HCT116 (cell line): ENCODE measurements at places on chromosomes 6 and 20. TPM values are rescaled to one million over a fixed set of nuclear protein-coding genes. Genes with fewer than 3 reads are reported as not detected.
A peak's percentile ranks its signal among the peaks of the same experiment; 100 is the strongest.

DNA sequence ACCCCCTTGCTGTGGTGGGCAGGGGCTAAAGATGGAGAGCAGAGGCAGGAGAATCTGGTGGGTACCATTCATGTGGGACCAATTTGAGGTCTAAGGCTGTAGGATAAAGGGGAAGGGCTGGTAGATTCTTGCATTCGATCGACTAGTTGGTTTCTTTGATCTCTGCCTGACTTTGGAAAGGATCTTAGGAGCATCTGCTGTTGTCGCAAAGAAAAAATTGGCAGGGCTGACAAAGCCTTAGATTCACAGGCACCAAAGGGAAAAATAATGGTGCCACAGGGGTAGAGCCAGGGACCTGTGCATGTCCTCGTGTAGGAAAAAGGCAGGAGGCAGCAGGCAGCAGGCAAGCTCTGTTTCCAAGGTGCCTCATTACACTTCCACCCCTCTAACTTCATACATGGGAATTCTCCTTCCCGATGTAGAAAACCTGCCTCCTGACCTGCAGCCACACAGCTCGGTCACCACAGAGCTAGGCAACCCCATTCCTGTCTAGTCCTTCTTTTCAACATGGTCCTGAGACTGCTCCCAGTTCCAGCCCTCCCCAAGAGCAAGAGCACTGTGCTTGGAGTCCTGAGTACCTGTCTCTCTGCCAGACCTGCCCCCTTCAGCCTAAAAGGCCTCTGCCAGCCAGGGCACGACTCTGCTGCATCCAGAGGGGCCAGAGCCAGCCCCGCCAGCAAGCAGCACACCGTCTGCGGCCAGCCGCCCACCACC is 71.9 kb downstream of the FGD2 start:
- no peak for DNase-seq

DNA sequence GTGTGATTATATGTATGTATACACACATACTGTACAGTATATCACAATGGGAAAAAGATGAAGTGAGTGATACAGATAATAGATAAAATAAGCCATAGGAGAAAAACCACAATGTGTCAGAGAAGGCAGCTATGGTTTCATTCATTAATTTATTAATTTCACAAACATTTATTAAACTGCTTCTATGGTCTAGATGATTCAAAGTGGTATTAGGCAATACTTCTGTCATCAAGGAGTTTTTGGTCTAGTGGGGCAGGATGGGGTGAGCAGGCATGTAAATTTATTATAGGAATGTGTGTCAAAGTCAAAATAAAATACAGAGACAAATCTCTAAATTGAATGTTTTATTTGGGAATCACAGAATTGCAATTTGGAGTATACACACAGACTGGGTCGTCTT is 65.2 kb upstream of the ANKEF1 start:
- no peak for DNase-seq

DNA sequence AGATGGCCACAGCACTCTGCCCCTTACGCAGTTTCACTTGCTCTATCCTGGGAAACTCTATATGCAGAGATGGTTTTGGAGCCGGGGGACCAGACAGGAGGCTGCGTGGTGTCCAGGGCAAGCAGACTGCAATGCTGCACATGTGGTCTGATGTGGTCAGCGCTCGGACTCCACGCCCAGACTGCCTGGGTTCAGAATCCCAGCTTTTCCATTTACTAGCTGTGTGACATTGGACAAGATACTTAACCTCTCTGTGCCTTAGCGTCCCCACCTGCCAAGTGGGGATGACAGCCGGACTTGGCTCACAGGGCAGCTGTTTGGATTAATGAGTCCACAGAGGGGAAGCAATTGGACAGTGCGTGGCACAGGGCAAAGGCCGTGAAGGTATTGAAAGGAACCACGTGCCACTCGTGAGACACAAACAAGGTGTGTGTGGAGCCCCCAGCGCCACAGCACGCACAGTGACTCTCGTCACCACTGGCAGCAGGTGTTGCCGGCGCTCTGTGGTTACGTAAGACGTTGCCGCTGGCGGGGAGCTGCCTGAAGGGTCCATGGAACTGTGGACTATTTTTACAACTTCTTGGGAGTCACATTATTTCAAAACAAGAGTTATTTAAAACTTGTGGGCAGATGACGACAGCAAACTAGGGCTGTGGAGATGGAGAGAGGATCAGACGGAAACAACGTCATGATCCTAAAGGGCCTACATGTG is 201.4 kb downstream of the PREX1 start:
- no peak for DNase-seq

GRCh38 chr6:122947355-122947754 is 48.7 kb upstream of the CLVS2 start:
- peak; percentile 18 for DNase-seq

GRCh38 chr6:111410371-111410770 is 72.6 kb downstream of the REV3L start:
- DNase-seq = no peak

DNA sequence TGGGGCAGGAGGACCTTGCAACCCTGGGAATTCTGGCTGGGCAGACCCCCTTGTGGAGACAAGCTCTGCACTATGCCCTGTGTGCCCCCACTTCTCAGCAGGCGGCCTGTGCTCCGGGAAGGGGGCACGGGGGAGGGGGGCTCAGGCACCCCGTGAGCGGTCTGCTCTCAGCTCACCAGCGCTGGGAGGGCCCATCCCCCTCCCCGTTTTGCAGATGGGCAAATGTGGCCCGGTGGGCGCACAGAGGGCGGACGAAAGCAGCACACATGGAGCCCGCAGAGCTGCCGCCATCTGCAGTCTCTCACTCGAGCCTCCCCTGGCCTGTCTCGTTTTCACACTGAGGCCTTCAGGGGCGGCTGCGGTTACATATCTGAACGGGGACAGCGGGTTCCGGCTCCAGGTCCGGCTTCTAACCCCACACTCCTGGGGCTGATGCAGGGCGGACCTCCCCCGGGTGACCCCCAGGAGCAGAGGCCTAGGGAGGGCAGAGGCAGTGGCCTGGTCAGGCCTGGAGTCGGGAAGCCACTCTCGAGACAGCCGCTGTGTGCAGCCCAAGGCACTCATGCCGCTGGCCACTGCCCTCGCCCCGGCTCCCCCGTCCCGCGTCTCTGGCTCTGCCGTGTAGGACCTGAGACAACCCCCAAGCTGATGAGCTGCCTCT is 13.9 kb downstream of the CHRNA4 start:
- no peak for DNase-seq

DNA sequence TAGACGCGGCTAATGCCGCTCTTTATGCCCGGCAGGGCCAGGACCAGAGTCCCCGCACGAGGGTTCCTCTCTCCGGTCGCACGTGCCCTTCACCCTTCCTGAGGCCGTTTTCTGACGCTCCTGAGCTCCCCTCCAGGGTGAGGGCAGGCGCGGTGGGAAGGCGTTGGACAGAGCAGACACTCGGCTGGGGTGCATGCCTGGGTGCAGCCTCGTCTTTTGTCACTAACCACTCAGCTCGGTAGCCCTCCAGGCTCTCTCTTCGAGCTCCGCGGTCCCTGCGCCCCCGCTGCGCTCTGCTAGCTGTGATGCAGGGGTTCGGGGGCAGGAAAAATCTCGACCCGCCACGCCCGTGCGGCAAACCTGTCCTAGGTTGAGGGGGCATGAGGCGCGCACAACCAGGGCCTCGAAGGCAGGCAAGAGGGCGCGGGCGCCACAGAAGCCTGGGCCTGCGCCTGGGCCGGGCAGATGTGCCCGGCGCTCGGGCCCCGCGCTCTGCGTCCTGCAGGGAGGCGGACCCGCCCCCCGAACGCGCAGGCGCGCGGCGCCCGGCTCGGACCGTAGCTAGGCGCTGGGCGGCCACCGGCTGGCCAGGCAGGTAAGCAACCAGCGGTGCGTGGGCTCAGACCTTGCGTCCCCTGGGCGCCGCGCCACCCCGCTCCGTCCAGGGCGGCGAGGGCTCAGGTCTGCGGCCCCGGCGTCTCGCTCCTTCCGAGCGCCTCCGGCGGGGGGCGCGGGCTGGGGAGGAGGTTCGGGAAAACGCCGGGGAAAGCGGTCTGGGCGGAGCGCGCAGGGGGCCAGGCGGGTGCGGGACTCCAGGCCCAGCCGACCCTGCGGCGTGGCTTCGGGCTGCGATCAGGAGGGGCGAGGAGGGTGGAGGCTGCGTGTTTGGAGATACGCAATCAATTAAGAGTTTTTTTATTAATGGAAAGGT is at the start of gene L3MBTL1:
Gene L3MBTL1, plus strand, starts transcription at position 548 of the 931 bp plus-strand sequence. CDS start 5,807 bp downstream, outside the sequence.
- peak; percentile 33 for DNase-seq

- no peak for DNase-seq
Observed at GRCh38 chr6:101509536-101509935, 116.0 kb downstream of the GRIK2 start.

DNA sequence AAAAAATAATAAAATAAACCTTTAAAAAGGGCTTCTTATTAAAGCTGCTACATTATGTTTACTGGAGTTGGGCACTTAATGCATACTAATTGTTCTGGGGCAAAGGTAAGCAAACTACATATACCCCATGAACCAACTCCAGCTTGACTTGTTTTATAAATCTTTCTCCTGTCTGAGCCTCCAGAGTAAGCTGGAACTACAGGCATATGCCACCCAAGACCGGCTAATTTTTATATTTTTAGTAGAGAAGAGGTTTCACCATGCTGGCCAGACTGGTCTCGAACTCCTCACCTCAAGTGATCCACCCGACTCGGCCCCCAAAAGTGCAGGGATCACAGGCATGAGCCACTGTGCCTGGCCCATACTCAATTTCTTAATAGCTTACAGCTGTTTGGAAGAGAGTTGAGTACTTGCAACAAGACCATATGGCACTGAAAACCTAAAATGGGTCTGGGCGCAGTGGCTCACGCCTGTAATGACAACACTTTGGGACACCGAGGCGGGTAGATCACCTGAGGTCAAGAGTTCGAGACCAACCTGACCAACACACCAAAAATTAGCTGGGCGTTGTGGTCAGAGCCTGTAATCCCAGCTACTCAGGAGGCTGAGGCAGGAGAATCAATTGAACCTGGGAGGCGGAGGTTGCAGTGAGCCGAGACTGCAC is 19.9 kb downstream of the ROMO1 start:
- DNase-seq = no peak

DNA sequence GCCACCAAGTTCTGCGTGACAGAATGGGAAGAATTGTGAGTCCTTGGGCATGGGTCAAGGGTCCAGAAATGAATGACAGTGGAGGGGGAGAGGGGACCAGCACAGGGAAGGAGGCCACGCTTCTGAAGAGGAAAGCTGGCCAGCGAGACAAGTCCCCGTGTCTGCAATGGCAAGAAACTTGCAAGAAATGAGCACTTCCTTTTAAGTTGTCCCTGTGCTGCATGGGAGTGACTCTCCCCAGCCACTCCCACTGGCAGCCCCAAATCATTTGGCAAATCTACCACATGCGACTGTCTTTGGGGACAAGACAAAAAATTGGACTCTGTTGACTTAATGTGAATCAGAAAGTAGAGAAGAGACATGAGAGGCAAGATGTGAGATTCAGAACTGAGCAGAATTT is 242.2 kb upstream of the RREB1 start:
- DNase-seq = no peak

The PRSS16 gene
- 14.5 TPM for total RNA-seq

The IMPG1 gene
- not detected for total RNA-seq

The CTAGE9 gene
- total RNA-seq = not detected

The POM121L2 gene
- total RNA-seq = not detected
